RPMI8226 (cell line): ENCODE measurements at places on chromosomes 16 and 17.

GRCh38 chr17:35244341-35245195 is 1.7 kb downstream of the SLFN5 start:
- peak; percentile 80 for DNase-seq

- no peak for DNase-seq
Observed at GRCh38 chr17:8469964-8470363, 34.3 kb downstream of the NDEL1 start.

- DNase-seq: no peak
Observed at GRCh38 chr17:77875051-77875780, 83.3 kb upstream of the TNRC6C start.

- no peak for DNase-seq
Observed at GRCh38 chr17:71976011-71976649, 144.7 kb upstream of the SOX9 start.

DNA sequence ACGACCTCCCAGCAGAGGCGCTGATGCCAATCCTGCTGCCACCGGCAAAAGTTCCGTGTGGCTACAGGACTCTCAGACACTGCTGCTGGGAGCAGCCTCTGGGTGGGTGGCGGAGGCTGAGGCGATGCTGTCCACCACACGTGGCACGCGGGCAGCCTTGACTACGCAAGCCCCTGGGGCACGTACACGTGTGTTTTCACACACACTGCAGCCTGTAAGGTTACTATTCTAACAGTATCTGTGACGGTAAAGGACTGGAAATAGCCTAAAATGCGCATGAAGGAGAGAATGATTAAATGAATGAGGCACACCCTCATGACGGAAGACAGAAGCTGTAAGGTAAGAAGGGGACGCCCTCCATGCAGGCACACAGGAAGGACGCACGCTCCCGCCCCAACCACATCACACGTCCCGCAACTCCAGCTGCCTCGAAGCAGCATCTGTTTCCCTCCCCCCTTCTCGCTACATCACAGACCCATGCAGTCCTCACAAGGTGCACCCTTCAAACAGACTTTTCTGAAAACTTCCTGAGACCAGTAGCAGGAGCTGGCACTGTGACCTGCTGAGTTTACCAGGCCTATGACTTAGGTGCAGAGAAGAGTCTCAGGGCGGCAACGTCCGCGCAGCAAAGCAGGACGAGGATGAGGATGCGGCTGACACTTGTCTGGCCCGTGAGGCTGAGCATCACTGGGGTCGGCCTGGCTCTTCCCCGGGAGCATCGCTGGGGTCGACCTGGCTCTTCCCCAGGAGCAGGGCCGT is 28.7 kb upstream of the FASN start:
- no peak for DNase-seq

GRCh38 chr16:86681757-86682106 is 103.4 kb downstream of the FOXL1 start:
- DNase-seq: no peak

GRCh38 chr17:49217651-49218413 is 7.3 kb downstream of the ABI3 start:
- DNase-seq: peak; percentile 35

GRCh38 chr16:57592591-57593003 is 35.8 kb upstream of the ADGRG1 start:
- DNase-seq: peak; percentile 56

DNA sequence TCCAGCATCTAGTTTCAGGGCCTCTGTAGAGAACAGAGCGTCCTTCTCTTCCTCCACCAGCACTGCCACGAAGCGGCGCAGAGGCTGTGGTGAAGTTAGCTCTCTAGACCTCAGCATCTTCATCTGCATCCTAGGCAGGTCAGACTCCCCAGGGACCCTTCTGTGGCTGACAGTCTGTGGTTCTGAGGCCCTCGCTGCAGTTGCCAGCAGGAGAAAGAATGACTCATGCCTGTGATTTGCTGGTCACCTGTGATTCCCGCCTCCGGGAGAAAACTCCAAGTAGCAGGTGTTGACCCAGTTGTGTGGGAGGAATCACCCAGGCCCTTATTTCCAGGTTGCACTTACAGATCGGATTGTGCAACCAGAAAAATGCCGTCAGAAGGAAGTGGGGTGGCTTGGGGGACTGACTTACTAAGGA is 117.3 kb upstream of the CACNG5 start:
- DNase-seq: no peak

DNA sequence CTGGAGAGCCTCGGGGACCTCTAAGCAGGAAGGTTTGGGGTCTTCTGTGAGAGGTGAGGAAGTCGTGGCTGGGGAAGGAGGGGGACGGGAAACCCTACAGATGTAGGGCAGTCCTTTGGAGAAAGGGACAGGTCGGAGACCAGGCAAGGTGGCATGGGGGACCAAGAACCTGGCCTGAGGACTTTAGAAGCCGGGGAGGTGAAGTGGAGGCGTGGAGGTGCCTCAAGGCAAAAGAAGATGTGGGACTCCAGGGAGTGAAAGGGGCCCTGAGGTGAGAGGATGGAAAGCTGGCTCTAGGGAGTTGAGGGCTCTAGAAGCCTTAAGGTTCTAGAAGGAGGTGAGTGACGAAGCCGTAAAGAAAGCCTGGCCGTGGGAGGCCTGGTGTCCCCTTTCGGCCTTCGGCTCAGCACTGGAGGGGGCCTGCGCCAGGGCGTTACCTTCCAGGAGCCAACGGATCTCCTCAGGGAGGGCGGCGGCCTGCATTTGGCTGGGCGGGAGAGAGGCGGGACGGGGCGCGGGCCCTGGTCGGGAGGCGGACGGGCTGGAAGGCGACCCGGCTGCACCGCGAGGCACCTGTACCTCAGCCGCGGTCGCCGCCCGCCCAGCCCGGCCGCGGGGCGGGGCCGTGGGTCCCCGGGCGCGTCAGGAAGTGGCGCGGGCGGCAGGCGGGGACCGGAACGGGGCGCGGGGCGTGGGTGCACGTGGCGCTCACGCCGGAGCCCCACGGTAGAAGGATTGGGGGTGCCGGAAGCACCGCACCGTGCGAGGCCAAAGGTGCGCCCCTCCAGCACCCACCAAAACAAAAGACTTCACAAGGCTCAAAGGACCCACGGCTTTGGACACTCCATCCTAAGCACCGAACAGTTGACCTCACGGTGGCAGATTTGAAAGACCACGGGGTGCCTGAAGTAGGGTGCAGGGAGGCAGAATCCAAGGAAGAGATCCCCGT is at the start of gene SKAP1:
SKAP1 (minus strand) TSS at position 577 of the 949 bp plus-strand sequence.
- DNase-seq: peak; percentile 76

DNA sequence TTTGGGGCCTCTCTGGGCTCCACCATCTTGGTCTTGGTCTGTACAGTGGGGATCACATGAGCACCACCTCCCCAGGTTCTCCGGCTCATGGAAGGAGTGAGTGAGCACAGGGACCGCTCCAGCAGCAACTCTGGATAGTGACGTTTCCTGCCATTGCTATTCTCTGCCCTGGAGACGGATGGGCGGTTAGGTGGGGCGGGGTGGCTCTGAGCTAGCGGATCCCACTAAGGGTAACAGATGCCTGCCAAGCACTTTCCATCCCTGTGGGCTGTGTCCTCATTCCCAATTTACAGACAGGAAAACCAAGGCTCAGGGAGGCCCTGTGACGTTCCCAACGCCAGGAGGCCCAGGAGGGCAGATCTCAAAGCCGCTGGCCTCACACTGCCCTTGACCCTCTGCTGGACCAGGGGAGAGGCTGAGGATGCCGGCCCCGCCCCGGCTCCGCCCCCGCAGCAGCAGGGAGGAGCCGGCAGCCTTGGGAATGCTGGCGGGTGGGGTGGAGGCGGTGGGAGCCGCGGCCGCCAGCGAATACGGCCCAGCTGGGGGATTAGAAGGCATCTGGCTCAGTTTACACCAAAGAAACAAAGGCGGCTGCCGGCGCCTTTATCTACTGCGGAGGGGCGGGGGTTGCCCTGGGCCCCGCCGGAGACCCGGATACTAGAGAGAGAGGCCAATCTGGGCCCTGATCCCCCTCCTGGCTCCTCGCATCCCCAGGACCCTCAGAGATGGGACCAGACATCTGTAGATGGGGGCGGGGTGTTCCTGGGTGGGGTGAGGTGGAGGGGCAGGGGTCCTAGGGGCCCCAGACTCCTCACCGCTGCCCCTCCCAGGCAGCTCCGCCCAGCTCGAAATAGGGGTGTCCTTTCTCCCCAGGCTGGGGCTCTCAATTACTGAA is 122.3 kb upstream of the CIBAR2 start:
- no peak for DNase-seq

DNA sequence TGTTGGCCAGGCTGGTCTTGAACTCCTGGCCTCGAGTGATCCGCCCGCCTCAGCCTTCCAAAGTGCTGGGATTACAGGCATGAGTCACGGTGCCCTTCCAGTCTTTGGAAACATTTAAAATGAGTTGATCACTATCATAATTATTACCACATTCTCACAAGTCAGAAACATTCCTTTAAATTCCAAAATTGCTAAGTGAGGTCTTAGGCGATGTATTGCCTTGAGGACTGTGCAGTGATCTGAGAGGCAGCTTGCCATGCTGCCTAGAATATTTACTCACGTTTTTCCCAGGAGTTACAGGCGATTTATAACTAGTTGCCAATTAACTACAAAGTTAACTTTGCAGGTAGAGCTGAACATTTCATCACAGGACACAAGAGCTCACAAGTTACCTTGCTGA is 5.7 kb upstream of the ATXN1L start:
- DNase-seq: no peak

GRCh38 chr17:45311760-45312476 is 4.9 kb downstream of the MAP3K14 start:
- DNase-seq: peak; percentile 89

DNA sequence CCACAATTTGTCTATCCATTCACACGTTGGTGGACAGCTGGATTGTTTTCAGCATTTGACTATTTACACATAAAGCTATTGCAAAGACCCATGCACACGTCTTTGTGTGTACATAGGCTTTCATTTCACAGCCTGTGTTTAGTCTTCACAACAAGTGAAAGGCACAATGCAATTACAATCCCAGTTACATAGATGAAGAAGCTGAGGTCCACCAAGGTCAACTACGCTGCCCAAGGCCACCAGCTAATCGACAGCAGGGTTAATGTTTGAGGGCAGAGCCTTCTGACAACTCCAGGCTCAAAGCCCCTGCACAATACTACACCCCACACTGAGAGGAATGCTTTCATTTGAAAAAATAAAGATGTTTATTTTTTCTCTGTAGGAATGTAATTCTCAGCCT is 93.6 kb upstream of the CDH13 start:
- DNase-seq: no peak

GRCh38 chr16:49490321-49490705 is 116.7 kb downstream of the C16orf78 start:
- no peak for DNase-seq

GRCh38 chr16:55155815-55156214 is 168.2 kb upstream of the IRX6 start:
- DNase-seq: no peak
